NCI-H1436 (cell line): ENCODE measurements at places on chromosomes 13 and 19.

DNA sequence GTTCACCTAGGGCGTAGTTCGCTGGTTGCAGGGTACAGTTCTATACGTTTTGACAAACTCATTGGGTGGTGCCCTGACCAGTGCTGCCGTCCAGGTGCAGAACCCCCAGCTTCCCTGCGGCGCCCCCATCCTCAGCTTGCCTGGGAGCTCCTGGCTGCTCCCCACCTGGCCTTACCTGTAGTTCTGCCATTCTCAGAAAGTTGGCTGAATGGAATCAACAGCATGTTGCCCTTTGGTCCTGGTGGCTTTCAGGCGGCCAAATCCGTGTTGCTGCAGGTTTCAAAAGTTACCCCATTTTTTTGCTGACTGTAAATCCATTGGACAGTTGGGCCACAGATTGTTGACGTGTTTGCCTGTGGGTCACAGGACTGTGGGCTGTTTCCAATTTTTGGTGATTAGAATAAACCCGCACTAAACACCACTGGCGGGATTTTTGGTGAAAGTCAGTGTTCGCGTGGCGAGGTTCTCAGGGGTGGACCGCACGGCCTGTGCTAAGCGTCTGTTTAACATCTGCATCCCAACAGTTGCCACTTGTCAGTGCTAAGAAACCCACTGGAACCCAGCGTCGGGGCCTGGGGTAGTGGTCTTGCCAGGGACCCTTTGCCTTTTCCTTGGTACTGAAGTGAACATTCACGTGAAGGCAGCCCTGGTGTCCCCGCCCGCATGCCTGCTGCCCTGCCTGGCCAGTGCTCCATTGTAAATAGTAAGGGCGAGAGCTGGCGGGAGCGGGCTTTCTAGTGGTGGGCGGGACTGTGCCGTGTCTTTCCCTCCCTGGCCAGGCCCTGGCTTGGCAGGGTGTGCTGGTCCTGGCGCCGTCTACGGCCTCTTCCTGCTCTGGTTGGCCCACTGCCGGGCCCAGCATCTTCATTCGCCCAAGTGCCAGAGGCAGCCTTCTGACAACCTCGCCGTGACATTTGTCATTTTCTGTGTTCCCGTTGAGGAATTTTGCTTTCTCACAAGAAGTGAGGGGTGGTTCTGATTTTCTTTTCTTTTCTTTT, 3.3 kb downstream of the DOT1L start:
- no peak for DNase-seq

DNA sequence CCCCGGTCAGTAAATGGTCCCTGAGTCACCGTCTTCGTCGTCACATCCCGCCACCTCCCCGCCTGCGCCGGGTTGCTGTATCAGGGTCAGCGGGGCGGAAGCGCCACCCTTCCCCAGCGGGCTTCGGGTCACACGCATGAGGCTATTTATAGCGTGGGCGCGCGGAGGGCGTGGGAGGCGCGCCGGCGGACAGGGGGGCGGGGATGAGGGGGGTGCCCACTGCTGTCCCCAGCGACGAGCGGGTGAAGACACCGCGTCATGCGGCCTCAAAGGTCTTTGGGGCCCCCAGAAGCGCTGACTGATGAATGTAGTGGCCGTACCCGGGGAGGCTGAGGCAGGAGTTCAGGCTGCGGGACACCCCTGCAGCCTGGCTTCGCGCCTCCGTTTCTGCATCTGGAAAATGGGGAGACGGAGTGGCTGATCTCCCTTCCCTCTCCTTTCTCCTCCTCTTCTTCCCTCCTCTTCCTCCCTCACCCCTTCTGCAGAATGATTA, 7.9 kb downstream of the UNC13A start:
- DNase-seq: no peak

DNA sequence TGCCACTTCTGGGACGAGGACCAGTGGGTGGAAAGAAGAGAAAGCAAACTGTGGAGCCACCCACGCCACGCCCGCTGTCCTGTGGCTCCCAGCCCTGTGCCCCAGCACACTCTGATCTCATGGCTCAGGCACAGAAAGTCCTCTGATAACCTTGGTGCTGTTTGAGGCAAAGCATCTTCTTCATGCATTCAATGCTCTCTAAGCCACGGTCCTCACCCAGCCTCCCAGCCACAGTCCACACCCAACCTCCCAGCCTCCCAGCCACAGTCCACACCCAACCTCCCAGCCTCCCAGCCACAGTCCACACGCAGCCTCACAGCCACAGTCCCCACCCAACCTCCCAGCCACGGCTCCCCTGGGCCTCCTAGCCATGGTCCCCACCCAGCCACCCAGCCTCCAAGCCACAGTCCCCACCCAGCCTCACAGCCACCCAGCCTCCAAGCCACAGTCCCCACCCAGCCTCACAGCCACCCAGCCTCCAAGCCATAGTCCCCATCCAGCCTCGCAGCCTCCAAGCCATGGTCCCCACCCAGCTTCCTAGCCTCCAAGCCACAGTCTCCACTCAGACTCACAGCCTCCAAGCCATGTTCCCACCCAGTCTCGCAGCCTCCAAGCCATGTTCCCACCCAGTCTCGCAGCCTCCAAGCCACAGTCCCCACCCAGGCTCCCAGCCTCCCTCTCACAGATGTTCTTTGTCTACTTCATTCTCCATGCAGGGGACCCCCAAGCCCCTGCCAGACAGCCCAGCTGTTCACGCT, 74.9 kb downstream of the SOX1 start:
- no peak for DNase-seq

DNA sequence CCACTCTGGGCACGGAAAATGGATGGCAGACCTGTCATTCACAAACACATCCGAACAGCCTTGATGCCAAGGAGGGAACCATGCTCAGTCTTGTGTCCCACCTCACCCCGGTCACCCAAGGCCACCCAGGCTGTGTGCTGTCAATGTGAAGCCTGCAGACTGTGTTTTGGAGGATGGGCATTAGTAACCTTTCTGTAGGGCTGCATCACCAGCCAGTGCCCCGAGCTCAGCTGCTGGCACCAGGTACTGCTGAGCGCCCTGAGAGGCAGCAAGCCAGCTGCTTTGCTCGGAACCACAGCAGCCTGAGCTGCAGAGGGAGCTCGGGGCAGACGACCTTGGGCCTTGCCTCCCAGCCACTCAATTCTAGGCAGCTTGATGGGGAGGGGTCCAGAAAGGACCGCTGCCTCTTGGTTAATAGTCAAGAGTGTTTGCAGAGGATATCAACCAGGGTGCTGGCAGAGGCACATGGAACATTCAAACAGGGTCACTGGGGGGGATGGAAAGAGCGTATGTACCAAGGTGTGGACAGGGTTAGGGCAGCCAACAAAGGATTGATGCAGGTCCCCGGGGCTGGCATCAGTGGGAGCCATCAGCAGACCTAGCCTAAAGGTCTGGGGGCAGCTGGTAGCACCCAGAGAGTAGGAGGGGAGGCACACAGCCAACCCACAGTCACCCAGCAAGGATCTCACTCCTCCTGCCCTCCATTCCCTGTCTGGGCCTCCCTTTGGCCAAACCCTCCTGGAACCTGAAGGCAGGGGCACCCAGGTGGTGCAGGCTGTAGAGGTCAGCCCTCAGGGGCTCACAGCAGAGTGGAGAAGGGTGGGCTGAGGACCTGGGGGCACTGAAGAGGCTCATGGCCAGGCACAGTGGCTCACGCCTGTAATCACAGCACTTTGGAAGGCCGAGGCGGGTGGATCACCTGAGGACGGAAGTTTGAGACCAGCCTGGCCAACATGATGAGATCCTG, 8.1 kb downstream of the VSTM2B start:
- DNase-seq: no peak

DNA sequence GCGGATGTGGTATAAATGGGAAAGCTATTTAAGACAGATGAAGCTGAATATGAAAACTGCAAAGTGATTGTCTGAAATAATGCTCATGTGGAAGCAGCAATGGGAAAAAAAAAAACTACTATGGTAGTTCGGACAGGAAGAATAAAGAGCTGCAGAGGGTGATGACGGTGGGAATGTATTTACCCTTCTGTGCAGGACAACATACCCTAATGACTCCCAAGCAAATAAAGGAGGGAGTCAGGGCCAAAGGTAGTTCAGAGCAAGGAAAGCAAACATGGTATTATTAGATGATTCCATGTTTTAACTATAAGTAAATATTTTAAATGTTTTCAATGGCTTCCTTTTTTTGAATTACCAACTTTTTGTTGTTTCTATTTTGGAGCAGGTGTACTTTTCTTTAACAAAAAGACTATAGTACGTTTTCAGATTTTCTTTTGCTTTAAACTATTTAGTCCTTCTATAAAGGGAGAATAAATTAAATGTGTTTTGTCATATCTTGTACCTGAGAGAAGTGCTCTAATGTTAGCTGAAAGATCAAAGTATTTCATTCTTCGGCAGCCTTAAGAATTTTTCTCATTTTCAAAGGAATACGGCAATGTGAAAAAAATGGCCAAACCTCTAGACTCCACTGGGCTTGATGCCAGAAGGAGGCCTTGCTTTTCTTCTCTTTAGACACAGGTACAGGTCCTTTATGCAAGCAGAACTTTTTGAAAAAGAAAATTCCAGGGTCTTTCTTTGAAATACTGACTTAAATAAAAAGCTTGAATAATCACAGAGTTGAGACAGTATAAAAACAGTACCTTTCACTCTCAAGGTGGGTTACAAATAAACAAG, 67.8 kb upstream of the ZDHHC20 start:
- no peak for DNase-seq
